ENCODE measurements at places on chromosomes 3 and 15.

DNA sequence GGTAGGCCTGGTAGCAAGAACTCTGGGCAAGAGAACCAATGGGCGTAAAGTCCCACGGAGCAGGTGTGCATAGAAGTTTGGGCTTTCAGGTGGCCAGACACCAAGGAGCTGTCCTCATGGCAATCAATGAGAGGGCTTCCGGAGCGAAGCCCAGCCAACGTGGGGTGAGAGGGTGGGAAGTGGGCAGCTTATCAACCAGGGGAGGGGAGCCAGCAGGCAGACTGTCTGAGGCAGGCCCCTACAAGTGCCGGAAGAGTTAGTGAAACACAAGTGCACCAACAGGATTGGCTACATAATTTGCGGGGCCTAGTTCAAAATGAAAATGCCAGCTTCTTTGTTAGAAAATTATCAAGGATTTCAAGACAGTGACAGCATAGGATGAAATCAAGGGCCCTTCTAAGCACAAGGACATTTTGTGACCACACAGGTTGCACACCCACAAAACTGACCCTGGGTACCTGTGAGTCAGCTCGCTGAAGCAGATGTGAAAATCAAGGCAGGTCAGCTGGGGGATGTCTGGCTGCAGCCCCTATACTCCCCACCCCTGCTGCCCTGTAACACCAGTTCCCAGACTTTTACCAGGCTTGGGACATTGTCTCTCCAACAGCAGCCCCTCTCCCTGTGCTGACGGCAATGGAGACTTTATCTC is 102.1 kb upstream of the ETV5 start:
- DNase-seq, result no peak

DNA sequence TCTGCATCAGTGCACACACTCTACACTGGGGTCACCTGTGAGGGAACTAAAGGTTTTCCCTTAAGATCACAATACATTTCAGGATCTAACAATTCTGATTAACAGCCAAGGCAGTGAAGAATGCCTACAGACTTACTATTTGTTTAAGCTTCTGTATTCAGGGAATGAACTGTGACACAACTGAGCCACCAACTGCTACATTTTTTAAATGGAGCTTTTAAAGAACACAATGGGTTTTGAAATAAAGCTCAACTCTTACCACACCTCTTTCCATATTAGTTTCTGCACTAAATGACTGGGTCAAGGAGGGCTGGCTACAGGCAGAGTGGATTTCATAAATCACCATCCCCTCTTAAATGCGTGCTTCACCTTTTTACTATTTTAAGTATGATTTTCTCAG is 100.2 kb downstream of the TMCC1 start:
- DNase-seq, result no peak

- DNase-seq, result no peak
Observed at GRCh38 chr3:169384573-169384972, 278.9 kb downstream of the MECOM start.

- no peak for DNase-seq
Observed at GRCh38 chr3:35670408-35670965, 31.2 kb downstream of the ARPP21 start.

GRCh38 chr15:45343258-45343860 is 35.0 kb downstream of the GATM start:
- DNase-seq, result no peak
